ENCODE measurements at places on chromosomes 7 and 10.

GRCh38 chr7:90856351-90857070, 260.4 kb downstream of the CDK14 start:
- no peak for DNase-seq

- DNase-seq, result no peak
These were observed 252.7 kb downstream of the PRPF18 start for GRCh38 chr10:13839430-13839990.

DNA sequence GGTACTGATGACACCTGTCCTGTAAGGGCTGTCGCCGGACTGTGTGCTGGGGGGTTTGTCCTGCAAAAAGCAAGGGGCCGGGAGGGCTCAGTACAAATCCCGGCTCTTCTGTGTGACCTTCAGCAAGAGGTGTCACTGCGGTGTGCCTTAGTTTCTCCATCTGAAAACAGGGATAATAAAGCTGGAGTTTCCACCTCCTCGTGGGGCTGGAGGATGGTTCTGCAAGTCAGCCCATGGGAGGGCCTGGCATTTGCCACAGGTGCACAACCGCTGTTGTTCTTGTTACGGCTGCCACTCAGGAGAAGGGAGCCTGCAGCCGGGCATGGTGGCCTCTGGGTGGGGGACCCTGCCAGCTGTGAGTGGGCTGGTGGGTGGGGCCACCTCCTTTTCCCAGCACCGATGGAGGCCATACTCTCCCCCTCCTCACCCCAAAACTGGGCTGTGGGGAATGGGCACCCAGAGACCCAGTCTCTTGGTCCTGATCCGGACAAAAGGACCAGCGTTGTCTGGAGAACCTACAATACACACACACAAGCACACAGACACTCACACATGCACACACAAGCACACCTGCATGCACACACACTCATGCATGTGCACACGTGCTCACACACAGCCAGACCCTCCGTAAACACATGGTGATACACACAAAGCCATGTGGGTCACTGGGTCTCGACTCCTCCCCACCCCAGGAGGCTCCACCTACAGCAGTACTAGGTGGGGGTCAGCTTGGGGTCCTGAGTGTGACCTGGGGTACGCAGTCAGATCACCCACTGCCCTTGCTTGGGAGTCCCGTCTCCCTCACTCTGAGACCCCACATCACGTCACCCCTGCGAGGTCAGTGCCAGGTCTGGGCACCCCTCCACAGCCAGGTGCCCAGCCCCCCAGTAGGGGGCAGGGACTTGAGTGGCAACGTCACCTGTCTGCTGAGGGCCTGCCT, 34.1 kb downstream of the ELFN1 start:
- DNase-seq, result no peak

- no peak for DNase-seq
These were observed 329.6 kb downstream of the XPNPEP1 start for GRCh38 chr10:109593682-109594081.

DNA sequence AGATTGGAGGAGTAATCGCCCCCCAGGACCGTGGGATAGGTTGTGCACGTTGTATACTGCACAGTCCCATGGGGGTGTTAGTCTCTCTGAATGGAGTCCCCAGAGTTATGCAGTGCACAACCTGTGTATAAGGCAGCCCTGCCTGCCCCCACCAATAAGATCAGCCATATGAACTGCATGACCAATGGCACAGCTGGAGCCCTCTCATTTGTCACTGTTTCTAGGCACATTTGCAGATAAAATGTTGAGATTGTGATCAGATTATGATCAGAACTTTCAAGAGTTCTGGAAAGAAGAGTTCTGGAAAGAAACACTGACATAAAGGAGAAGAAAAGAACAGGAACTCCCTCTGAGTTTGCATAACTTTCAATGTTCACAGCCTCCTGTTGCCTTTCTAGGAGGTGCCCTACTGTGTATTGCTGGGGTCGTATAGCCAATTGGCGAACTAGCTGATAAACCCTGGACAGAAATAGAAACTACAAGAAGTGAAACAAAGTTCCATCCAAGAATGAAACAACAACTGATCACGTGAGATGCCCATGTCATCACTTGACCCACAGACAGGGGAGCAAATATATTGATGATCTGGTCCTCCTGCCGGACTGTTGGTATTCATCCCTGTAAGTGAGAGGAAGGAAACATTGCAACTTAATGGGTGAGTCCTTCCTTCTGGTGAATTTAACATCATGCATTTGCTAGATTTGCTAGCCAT, 49.6 kb upstream of the TOMM7 start:
- DNase-seq, result no peak

DNA sequence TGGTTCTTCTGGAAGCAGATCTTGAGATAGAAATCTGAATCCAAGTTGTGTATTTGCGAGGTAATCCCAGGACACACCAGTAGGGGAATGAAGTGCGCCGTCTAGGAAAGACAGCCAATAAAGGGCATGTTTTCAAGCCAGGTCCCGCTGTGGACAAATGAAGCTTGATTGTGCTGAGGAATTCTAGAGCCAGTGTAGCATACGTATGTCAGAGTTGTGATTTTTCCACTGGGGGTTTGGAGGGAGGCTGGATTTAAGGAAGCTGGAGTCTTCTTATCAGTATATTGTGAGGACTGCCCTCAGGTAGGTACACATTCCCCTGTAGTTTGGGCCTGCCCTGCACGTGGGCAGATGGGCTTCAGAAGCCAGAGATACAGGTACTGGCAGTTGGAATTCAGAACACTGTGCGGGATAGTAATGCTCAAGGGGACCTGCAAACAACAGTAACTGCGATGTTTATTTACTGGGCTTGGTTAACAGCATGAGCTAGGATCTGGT, 50.9 kb downstream of the GALNT11 start:
- no peak for DNase-seq

- no peak for DNase-seq
These were observed 517.9 kb downstream of the GALNT17 start for GRCh38 chr7:71649812-71650211.

DNA sequence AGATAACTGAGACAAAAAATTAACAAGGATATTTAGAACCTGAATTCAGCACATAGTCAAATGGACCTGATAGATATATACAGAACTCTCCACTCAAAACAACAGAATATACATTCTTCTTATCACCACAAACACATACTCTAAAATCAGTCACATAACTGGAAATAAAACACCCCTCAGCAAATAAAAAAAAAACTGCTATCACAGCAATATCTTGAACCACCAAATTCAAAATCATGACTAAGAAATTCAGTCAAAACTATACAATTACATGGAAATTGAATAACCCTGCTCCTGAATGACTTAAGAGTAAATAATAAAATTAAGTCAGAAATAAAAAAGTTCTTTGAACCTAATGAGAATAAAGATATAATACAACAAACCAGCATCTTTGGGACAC, 30.0 kb upstream of the ZNF722 start:
- DNase-seq, result no peak

- DNase-seq, result no peak
These were observed 540.7 kb downstream of the DNAJB6 start for GRCh38 chr7:157877298-157878090.

DNA sequence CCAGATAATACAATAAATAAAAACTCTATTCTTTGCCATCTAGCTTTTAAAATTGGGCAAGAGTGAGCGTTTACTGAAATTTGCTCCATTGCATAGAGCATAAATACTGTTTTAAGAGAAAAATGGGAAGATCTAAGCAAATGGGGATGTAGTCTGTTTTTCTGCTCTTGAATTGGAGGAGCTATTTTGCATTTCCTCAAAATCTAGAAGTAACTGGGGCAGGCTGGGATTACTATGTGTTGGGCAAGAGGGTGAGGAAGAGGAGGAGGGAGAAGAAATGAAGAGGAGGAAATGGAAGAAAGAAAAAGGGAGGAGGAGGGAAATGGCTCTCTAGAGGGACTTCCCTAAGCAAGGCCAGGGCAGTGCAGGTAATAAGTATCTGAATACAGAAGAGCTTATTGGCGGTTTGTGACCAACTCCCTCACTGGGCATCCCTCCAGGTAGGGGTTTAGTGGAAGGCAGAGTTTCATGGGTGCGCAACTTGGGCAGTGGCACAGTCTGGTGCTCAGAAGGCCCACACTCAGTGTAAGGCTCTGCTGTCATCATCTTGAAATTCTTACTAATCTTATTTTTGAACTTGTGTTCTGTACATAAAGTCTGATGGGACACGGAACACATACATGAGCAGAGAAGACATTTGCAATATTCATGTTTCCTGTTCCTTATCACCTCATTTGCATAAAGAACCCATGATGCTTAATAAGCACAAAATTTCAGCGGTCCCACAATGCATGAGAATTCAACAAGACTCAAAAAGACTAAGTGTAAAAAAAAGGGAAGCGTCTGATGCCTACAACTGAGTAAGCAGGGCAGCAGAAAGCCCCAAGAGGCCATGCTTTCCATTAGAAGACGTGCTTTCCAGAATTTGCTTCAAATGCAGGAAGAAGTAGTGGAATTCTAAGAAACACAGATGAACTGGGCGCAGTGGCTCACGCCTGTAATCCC, 116.9 kb downstream of the EVX1 start:
- DNase-seq, result no peak

- no peak for DNase-seq
These were observed 43.7 kb upstream of the WASL start for GRCh38 chr7:123792547-123792946.

DNA sequence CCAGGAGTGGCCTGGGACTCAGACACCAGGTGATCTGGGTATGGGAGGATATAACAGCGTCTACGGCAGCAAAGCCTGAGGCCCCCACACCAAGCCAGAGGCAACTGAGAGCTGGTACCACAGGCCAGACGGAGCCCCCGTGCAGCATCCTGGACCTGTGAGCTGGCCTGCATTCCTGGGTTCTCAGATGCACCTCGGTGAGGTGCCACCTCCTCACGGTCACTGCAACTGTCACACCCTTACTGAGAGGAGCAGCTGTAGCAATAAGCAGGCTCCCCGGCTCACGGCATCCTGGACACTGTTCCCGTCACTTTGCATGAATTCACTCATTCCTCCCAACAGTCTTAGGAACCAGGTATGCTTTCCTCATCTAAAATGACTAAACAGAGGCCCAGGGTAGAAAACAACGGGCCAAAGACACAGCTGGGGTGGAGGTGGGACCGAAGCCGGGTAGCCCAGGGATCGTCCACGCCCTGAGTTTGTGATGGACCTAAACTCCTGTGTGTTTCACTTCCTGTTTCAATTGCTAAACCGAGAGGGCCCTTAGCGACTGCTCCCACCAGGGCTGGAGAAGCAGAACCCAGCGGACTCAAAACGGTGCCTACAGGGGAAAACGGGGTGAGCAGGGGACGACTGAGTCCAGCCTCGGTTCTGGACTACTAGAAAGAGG, 98.7 kb downstream of the CTBP2 start:
- no peak for DNase-seq

DNA sequence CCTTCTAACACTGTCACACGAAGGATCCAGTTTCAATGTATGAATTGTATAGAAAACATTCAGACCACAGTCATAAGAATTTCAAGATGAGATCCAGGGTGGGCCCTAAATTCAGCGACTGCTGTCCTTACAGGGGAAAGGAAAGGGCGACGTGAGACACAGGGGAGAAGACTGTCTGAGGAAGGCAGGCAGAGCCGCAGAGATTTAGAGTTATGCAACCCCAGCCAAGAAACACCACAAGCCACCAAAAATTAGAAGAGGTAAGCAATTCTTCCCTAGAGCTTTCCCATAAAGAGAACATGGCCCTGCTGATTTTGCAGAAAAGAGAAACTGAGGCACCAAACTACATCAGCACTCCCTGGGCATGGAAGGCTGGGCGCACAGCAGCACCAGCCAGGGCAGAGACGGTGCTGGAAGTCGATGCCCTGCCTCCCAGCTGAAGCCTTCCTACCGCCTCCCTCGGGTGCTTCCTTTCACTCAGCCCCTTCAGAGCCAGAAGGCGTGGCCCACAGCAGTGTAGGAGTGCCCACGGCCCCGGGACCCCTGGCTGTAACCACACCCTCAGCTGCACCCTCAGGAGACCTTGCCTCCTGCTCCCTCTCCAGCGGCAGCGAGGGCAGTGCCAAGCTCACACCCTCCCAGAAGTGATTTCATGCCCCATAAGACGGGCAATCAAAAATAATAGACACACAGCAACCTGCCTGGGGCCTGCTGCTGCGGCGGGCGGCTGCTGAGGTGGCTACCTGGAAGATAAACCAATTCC, 81.0 kb upstream of the LRRC4 start:
- DNase-seq, result no peak

GRCh38 chr10:42697926-42698325, 59.6 kb upstream of the ZNF33B start:
- DNase-seq, result no peak

- no peak for DNase-seq
These were observed 38.1 kb upstream of the CCDC6 start for GRCh38 chr10:59944339-59944935.

- peak; percentile 77 for DNase-seq
These were observed 43.2 kb upstream of the FAM133B start for GRCh38 chr7:92633211-92633906.

DNA sequence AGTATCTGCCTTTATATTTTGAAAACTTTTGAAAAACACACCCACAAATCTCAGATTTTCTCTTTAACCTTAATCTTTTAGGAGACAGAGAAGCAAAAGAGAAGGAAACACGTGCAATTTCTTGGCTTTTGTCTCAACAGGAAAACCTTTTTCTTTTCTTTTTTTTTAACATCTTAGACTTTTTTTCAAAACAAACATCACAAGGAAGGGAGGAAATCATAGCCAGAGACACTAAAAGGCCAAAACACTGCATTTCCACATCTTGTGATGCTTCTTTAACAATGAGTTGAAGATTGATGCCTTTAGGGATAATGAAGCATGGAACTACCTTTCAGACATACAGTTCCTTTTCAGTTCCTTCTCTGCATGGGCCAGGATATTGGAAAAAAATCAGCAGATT, 136.6 kb upstream of the NRBF2 start:
- DNase-seq, result no peak

DNA sequence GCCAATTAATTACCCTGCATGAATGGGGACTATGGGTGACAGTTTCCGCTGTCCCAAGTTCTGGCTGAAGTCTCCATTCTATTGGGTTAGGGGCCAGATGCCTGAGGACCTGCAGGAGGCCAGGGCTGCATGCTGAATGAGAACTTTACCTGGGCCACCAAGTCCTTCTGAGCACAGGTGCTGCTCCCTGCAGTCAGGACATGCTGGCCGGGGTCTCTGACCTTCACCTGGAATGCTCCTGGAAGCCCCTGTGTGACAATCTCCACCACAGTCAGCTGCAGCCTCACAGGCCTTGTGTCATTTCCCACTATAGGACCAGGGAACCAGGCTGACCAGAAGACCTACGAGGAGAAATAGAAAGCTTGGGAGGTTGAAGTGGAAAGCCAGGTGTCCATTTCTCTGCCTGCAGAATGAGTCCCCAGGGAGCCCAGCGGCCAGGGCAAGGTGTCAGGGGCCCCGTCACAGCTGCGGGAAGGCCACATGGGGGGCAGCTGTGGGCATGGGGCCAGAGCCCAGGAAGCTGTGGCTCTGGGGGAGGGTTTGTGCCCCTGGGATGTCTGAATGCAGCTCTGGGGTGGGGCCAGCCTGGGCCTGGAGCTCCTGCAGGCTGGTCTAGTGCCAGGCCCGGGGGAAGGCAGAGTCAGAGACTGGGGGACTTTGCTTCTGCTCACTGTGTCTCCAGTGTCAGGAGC, 5.6 kb upstream of the GIMAP8 start:
- no peak for DNase-seq

DNA sequence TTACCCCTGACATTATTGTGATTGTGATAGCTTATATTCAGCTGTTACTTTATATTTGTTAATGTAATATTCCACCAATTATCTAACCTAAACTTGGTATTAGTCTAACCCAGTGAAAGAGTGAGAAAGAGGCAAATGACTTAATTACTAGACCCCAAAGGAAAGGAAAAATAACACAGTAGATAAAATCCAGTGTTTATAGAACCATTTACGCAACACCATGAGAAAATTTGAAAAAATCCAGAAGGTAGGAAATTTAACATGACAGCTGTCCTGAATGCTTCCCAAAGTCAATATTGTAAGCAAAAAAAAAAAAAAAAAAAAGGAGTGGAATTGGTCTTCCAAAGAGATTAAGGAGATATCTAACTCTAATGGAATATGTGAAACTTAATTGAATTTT, 741.5 kb upstream of the GHITM start:
- DNase-seq, result no peak

Measured in HS-27A (cell line).